ENCODE measurements at places on chromosomes 7 and 10.

DNA sequence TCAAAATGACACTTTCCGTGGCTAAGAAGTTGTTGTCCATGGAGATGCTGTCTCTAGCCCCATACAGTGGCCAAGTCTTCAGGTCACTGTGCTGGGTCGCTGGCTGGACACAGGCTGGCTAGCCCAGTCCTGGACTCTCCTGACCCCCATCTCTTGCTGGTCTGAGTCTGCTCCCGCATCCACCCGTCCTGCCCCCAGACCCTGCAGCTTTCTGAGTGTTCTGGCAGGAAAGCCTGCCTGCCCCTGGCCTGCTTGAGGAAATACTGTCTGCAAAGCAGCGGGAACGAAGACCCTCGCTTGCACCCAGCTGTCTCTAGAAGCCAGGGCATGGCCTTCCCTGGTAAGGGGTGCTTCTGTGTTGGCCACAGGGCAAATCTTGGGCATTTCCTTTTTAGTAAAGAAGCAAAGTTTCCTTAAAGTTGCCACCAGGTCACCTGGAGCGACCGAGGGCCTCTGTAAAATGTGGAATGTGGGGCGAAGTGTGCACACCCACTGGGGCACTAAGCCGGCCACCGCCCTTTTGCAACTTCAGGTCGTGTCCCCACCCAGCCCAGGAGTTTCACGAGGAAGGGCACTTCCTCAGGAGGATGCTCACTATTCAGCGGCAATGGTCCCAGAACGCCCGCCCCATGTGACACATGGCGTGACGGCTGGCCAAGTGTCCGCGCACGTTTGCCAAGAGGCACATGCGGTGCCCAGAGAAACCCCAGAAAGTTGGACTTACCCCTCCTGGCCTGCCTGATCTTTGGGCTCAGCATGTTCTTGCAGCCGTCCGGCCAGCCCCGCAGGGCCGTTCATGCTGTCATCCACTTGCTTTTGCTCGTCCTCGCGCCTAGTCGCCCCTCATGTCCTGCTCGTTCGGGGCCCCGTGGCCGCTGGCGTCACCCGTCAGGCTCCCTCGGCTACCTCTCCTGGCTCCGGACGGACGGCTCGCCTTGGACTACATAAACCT lies 558 bp downstream of the ARHGAP22 start:
- DNase-seq, result no peak

- no peak for DNase-seq
Observed at GRCh38 chr10:122181041-122181732, 89.9 kb upstream of the BTBD16 start.

DNA sequence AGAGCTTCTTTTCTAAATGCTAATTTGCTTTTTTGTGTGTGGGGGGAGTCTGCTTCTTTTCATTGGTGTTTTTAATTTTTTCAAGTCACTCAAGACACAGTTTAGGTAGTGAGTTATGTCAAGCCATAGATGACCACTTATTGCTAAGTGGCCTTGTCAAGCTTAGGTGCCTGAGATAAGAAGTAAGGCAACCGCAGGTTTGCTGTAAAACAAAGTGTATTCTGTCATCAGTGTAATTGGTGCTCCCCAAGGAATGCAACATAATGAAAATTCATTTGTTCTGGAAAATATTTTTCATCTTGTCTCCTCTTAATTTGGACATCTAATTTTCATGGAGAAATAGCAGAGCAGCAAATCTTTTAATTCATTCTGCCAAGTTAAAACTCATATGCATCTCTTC lies 249.6 kb downstream of the EXOC4 start:
- no peak for DNase-seq

DNA sequence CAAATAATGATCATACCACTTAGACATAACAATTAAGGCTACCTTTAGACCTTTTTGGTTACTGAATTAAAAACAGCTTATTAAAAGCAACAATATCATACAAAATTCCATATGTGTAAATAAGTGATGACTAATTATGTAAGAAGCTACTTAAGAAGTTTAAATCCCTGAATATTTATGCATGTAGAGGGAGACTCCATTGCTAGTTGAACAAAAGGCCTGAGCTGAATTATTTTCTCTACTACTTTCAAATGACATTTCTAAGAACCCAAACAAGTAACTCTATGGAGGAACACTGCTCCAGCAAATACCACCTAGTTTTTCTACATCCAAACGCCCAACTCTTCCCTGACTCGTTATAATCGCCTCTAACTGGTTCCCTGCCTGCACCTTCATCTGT lies 31.5 kb downstream of the EPC1 start:
- DNase-seq, result no peak

All from stimulated activated CD4-positive, alpha-beta T cell treated with anti-CD3 and anti-CD28 coated beads, TNF-alpha, amount 100 ng/mL, for 4 hours (primary cell).